GOT3 (cell line): ENCODE measurements at places on chromosomes 13 and 19.

DNA sequence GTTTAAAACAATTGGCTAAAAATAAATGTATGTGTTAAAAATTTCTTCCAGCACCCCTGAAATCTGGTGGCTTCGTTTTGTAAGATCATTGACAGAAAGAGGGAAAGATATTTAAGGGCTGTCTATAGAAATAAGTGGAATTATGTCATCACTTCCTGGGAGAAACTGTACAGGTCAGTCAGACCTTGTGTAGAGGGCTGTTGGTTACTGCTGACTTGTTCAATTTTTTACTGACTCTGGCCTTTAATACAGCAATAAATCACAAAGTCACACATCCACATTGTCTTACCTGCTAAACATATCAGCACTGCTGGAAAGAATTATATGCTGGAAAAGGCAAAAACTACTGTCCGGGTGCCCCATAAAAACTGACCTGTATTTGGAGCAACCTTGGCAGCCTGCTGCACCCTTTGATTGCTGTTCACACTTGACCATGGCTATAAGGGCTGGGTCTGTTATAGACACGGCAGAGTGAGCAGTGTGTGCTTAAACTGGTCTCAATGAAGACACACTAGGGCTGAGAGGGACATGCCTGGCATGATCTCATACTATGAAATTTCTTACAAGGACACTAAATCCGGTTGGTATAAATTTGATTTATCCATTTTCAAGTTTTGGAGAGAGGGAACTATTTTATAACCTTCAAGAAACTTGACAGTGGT is 162.1 kb downstream of the NHLRC3 start:
- no peak for DNase-seq

- no peak for DNase-seq
These were observed 245.2 kb downstream of the DNAJC15 start for GRCh38 chr13:43268632-43269031.

DNA sequence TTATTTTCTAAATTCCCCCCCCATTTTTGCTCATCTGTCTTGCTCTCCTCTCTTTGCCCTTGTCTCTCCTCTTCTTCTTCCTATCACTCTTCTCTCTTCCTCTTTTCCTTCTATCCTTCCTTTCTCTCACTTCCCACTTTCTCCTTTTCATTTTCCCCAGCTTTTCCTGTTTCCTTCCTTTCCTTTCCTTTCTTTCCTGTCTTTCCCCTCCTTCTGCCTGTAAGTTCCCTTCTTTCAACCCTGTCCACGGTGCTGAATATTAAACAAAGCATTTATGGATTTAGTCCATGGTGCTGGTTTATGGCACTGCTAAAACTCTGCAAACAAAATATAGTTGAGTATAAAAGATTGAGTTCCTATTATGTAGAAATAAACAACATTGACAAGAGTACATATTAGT is 27.6 kb downstream of the SCEL start:
- DNase-seq, result no peak

- no peak for DNase-seq
These were observed 71.2 kb downstream of the MYO16 start for GRCh38 chr13:108700422-108701170.

DNA sequence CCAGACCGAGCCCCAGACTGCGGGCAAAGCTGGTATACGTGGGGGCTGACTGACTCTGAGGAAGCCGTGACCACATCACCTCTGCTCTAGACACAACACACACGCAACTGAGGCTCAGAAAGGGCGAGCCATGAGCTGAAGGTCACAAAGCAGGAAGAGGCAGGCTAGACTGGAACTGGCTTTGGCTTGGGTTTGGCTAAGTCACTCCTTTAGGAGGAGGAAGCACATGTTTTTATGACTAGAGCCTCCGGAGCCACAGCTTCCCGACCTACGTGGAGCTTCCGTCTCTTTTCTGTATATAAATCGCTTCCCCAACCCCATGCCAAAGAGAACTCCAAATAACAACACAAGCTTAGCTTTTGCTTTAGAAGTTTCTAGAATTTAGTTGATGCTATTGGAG is 48.0 kb downstream of the RFX2 start:
- DNase-seq, result no peak

DNA sequence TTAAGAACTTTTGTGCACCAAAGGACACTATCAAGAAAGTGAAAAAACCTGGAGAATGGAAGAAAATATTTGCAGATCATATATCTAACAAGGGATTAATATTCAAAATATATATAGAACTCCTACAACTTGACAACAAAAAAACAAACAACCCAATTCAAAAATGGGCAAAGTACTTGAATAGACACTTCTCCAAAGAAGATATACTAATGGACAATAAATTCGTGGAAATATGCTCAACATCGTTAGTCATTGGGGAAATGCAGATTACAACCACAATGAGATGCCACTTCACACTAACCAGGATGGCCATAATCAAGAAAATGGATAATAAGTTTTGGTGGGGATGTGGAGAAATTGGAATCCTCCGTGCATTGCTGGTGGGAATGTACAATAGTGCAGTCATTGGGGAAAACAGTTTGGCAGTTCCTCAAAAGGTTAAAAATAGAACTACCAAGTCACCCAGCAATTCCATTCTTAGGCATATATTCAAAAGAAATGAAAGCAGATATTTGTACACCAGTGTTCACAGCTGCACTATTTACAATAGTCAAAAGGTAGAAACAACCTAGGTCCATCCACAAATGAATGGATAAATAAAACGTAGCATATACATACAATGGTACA is 2.2 kb upstream of the LSR start:
- no peak for DNase-seq

GRCh38 chr13:71727662-71728061 is 139.3 kb downstream of the DACH1 start:
- no peak for DNase-seq

DNA sequence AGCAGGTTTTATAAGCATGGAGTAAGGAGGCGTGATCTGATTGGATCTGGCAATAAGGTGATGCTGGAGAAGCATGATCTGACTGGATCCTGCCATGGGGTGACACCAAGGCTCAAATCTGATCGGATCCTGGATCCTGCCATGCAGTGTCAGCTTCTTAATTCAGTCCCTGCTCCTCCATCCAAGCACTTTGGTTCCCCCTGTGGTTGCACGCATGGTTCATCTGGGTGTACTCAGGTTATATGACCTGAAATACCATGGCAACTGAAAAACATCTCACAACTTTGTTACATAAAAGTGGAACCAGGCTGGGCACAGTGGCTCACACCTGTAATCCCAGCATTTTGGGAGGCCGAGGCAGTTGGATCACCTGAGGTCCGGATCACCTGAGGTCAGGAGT is 17.6 kb upstream of the KLK4 start:
- no peak for DNase-seq

- no peak for DNase-seq
These were observed 193.2 kb downstream of the IRS2 start for GRCh38 chr13:109593230-109593629.

- DNase-seq, result no peak
These were observed 861.1 kb downstream of the GPC5 start for GRCh38 chr13:92259523-92259922.

DNA sequence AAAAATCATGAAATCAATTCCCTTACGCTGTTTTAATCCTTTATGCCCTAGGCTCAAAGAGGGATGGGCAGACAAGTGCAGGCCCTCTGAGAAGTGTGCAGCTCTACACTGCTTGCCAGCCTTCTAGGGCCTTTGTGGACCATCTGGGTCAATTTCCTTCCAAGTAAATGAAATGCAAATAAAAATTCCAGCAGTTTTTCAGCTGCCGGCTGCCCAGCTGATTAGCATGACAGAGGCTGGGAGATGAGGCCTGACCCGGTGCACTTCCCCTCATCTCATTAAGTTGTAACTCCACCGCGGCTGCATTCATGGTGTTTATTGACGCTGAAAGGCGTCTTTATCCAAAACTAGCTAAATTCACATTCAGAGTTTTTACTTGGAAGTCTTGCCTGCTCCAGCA is 47.5 kb upstream of the GSX1 start:
- DNase-seq, result no peak

DNA sequence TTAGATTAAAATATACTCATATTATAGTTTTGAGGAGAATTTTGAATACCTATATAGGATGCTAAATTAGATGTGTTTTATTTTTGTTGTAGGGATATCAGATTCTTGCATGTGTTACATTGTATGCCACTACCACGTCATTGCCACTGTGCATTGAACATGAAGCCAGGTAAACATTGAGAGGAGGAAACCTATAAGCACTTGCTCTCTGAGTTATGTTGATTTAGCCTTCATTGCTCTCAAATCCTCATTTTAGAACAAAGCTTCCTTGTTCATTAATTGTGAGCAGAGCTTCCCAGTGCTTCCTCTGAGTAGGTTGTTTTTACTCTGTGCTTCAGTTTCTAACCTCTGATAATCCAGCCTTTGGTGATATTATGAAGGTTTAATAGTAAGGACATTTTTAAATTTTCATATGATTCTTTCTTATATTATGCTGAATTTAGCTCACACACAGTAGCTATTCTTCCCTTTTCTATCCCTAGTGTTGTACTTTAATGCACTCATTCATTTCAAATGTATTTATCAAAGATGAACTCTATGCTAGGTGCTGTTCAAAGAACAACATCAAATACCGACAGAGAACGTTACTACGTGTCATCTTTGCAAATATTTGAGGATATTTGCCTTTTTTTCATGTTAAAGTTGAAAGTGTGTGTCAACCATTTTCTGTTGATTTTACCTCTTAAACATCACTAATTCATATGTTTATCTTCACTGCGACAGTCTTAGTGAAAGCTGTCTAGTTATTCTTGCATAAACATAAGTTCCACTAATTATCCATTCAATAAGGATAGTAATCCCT is 1448.0 kb upstream of the MIR17HG start:
- DNase-seq, result no peak

- DNase-seq, result no peak
These were observed 1052.8 kb upstream of the SPRY2 start for GRCh38 chr13:81393721-81394120.

DNA sequence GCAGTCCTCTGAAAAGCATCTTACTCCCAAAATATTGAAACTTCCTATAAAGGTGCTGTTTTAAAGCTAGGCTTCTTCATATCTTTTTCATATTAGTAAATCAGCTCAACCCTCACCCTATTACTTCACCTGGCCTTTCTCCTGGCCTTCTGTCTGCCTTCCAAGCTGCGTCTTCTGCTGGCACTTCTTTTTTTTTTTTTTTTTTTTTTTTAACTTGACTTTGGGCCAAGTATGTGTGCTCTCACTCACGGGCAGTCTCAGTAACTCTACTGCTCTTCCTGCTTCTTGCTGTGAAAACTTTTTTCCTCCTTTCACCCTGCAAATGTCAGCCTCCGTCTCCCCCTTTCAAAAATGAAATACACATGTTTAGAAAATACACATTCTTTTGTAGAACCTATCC is 41.2 kb upstream of the KCTD4 start:
- no peak for DNase-seq

DNA sequence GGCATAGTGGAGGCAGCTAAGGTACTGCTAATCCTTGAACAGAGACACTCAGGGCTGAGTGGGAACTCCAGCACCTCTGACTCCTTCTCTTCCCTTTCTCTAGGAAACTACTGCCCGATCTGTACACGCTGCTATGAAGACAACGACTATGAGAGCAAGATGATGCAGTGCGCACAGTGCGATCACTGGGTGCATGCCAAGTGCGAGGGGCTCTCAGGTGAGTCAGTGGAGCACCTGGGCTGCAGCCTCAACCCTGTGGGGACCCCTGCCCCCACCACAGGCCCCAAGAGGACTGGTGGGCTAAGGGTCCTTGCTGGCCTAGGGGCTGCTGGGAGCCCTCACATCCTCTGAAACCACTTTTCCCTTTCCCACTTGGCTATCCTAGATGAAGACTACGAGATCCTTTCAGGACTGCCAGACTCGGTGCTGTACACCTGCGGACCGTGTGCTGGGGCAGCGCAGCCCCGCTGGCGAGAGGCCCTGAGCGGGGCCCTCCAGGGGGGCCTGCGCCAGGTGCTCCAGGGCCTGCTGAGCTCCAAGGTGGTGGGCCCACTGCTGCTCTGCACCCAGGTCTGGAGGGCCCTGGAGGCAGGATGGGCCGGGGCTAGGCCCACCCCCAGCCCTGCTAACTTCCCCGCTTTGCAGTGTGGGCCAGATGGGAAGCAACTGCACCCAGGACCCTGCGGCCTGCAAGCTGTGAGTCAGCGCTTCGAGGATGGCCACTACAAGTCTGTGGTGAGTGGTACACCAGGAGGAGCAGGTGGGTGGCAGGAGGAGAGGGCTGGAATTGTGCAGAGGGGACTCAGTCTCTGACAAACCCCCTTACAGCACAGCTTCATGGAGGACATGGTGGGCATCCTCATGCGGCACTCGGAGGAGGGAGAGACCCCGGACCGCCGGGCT is 9.5 kb downstream of the KMT2B start:
- DNase-seq, result no peak

DNA sequence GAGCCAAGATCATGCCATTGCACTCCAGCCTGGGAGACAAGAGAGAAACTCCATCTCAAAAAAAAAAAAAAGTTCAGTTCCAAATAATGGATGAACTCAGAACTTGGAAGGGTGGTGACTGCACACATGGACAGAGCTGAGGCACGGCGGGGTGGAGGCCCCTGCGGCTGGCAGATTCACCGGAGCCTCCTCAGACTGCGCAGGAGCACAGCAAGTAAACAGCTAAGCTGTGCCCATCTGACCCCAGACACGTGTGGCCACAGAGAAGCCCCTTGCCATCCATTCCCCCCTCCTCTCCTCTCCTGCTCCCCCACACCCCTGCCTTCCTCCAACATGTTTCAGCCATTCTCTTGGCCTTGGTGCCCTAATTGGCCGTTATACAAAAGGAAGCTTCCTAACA is 15.6 kb upstream of the PROZ start:
- DNase-seq, result no peak

GRCh38 chr13:30256713-30257467 is 50.5 kb downstream of the KATNAL1 start:
- no peak for DNase-seq

GRCh38 chr19:17599780-17600179 is 44.3 kb downstream of the COLGALT1 start:
- no peak for DNase-seq

DNA sequence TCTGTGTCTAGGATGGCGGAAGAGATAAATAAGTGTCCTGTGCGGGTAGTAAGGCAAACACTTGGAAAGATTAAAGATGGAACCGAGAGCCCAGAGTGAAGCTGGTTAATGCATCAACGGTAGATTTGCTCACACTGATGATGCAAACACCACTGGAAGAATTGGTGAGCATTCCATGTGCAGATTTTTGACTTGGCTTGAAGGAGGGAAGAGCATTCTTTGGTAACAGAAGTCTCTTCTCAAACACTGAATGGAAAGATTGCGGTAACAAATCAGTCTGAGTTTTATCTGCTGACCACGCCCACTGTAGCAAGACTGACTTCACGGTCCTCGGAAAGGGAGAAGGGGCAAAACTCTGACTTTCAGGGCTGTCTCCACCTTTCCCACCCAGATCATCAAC is 112.5 kb downstream of the COL4A1 start:
- no peak for DNase-seq

- peak; percentile 19 for DNase-seq
These were observed 3.6 kb upstream of the KCNN4 start for GRCh38 chr19:43784241-43784980.

GRCh38 chr19:33736158-33736557 is 60.5 kb upstream of the KCTD15 start:
- DNase-seq, result no peak

DNA sequence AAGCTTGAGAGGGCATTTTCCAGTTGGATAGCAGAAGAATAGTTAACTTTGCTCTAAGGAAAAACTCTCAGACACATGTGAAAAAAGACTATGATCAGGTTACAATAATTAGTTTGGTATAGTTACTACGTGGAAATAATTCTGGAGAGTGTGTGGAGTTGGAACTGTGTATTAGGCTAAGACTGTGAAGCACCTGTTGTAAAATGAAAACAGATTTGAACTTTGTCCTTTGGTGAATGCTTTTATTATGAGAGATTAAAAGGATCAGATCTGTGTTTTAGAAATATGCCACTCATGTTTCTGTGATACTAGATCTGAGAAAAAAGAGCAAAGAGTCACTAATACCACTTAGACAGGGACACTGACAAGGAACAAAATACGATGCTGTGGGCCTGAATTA is 807.5 kb upstream of the ATXN8OS start:
- DNase-seq, result no peak
